ENCODE measurements at places on chromosomes 12 and 14.

DNA sequence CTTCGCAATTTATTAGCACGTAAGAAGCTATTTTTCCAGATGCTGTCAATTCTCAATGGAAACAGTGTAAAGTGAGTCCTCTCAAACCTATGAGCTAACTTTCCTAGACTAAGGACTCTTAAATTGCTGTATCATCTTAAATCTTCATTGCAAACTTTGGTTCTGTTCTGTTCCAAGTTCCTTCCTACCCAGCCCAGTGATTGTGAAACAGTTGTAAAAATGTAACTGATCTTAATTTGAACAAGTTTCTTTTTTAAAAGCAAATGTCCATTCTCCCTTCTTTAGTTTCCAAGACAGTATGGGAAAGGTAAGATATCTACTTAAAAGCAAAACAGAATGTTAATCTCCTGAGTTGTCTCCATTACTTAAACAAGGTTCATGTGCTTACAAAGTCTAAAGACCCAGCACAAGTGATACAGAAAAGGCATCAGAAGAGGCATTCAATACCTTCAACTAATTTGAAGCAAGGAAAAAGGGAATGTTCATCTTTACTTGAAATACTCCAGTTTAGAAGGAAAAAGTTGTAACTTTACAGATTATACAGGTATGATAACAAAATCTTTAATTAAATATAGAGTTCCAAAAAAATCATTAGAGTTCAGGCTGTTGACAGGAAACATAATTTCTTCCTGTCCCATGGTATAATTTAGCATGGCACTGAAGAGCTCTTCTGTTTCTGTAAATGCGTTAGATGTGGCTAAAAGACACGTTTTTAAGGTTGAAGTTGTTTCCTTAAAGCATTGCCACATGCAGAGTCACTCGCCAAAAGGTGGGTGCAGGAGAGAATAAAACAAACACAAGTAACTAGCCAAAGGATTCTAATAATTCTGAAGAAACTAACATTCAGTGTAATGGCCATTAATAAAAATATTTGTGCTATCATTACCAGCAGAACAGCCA lies 101.5 kb upstream of the USP15 start:
- DNase-seq = no peak

- DNase-seq = no peak
Observed at GRCh38 chr14:99067927-99068326, 204.1 kb downstream of the BCL11B start.

DNA sequence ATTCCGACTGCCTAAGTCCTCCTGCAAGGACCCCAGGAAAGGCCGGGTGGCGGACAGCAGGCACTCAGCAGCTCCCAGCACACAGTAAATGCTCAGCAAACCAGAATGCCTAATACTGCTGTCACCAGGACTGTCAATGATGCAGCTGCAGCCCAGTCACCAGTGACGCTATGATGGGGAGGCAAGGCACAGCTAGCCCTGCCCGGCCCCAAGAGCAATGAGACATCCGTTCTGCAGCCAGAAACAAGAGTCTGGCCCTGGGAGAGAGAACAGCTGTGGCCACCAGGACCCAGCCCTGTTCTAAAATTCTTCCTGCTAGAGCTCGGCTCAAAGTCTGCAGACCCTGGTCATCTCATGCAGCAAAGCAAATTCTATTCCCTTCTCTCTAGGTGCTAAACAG lies 69.8 kb downstream of the NCOR2 start:
- DNase-seq = peak; percentile 16

DNA sequence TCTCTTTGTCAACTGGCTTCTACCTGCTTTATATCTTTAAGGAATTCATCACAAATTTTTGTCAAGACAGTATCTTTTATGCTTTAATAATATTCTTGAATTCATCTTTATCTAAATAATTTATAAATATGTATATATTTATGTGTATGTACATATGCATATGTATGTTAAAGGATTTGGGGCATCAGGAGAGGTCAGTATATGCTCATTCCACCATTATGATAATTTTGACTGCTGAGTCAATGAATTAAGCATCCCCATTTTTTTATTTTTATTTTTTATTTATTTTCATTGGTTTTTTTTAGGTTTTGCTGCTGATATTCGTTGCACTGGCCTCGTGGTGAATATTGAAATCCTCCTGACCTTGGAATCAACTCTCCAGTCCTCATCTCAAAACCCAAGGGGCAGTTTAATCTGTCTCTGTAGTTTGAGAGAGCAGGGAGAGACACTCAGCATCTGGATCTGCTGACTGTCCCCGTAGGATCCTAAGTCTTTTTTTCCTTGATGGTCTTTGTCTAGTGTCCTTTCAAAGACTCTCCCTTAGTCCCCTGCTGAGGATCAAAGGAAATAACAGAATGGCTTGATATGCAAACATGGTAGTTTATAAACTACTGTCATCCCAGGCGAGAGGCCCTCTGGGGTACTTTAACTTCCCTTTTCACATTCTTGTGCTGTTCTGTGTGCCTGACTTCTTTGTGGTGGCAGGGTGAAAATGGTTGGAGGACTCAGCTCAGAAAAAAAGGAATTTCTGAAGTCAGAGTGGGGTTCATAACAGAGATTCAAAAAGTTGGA lies 218.7 kb downstream of the DIO2 start:
- DNase-seq = peak; percentile 0

DNA sequence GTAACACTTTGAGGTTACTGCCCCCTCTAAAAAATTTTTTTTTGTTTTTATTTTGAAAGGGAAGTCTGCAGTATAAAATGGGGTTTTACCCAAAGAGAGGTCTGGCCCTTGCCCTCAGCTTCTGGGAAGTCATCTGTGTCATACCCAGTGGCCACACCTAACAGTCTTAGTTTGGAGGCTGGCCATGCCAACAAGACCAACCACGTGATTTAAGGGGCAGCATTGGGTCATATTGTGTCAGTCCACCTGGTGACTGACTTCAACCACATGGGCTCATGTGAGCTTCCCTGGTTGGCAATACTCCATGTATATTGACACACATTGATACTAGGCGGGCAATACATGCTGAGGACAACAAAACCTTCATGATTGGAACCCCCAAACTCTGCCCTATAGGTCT lies 173.9 kb downstream of the GXYLT1 start:
- no peak for DNase-seq

GRCh38 chr12:125351788-125352187 lies 286.6 kb downstream of the AACS start:
- no peak for DNase-seq

- no peak for DNase-seq
Observed at GRCh38 chr14:20164462-20164861, 25.8 kb downstream of the OR4N5 start.

GRCh38 chr12:65653946-65654629 lies 170.2 kb upstream of the HMGA2 start:
- DNase-seq = no peak

GRCh38 chr12:31585271-31585670 lies 5.7 kb downstream of the DENND5B start:
- DNase-seq = no peak

GRCh38 chr14:60506462-60506984 lies 2.4 kb upstream of the SIX6 start:
- DNase-seq = no peak

- DNase-seq = no peak
Observed at GRCh38 chr12:39581592-39581991, 38.0 kb downstream of the ABCD2 start.

DNA sequence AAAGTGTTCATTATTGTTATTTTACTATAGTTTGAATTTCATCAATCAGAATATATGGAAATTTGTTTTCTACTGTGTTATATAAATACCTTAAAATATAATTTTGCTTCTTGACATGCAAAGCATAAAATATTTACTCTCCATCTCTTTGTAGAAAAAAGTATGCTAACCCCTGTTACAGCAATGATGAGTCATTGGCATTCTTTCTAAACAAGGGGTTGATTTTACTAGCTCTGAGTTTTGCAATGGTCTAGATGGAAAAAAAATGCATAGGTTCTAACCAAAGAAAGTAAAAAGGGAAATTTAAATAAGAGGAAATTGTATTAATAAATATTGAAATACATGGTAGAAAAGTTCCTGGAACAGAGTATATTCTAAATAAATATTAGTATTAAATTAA lies 990.2 kb upstream of the ATXN7L3B start:
- DNase-seq = no peak

GRCh38 chr14:60301685-60302084 lies 52.7 kb downstream of the PPM1A start:
- no peak for DNase-seq

- no peak for DNase-seq
Observed at GRCh38 chr12:100908501-100908900, 113.9 kb downstream of the ANO4 start.
